ENCODE measurements at places on chromosomes 12 and 14.

DNA sequence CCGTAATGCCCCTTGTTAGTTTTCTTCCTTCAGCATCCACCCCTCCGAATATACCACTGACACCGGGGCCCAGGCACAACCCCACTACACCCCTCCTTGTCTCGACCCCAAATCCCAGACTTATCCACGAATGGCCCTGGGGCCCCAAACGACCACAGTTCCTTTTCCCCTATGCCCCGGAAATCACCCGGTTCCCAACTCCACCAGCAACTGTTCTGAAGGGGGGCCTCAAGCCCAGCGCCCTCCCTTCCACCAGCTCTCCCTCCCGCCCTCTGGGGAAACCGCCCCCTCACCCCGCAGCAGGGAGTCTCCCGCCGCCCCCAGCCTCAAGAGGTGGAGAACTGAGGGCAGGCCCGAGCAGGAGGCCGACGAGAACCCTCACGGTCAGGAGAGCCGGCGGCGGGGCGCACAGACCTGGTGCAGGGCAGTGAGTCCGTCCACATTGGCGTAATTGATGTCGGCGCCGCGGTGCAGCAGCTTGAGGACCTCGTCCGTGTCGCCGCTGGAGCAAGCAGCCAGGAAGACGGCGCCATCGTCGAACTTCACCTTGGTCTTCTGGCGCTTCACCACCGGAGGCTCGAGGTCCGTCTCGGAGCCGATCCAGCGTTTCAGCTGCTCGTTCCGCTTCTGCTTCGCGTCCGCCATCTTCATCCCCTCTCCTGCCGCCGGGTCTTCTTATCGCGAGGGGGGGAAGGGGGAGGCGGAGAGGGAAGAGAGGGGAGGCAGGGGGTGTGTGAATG, 446 bp downstream of the PPP1R12A start:
- peak overlapping the region; percentile 95 for H3K27ac ChIP-seq
- 0 out of 2 replicates have a peak, but pooled peaks cover 4% of the 10 kb centered on the region for H3K36me3 ChIP-seq
- H3K4me3 ChIP-seq = peak overlapping the region; percentile 95
- no peaks in the 10 kb centered on the region for H3K27me3 ChIP-seq
- peak; percentile 70 for DNase-seq

GRCh38 chr12:110921262-110921661, 883 bp upstream of the MYL2 start:
- H3K4me3 ChIP-seq = no peak overlapping the region
- no peaks in the 10 kb centered on the region for H3K36me3 ChIP-seq
- H3K4me1 ChIP-seq = peaks cover 7% of the 10 kb centered on the region
- no peaks in the 10 kb centered on the region for H3K27me3 ChIP-seq
- no peak overlapping the region for H3K27ac ChIP-seq

- DNase-seq = peak; percentile 72
- H3K4me1 ChIP-seq = no peaks in the 10 kb centered on the region
- no peaks in the 10 kb centered on the region for H3K36me3 ChIP-seq
- no peaks in the 10 kb centered on the region for H3K27me3 ChIP-seq
- no peak overlapping the region for H3K27ac ChIP-seq
These were observed 267.3 kb upstream of the SRRM4 start for GRCh38 chr12:118714051-118714460.

DNA sequence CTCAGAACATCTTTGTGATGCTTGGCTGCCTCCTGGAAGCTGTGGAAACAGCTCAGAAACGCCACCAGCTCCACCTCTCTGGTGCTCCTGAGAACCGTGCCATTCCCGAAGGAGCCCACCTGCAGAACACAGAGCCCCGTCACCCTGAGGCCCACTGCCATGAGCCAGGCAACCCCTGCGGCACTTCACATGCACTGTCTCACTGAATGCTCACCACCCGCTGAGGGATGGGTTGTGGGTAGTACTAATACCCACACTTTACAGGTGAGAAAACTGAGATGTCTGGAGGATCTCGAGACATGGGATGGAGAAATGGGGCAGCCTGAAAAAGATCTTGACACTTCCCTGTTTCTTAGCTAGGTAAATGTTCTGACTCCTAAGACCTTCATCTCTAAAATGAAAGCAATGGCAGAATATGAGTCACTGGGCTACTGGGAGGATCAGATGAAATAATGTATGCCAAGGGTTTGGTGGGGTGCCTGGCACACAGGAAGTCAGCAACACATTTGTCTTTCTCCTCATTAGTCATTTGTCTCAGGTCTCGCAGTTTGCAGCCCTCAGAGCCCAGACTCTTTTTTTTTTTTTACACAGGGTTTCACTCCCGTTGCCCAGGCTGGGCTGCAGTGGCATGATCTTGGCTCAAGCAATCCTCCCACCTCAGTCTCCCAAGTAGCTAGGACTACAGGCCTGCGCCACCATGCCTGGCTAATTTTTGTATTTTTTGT, 5.3 kb downstream of the OASL start:
- H3K4me1 ChIP-seq = peaks cover 10% of the 10 kb centered on the region
- H3K27ac ChIP-seq = no peak overlapping the region
- H3K27me3 ChIP-seq = no peaks in the 10 kb centered on the region
- H3K4me3 ChIP-seq = no peak overlapping the region
- DNase-seq = no peak
- no peaks in the 10 kb centered on the region for H3K36me3 ChIP-seq

- H3K4me3 ChIP-seq = peak within 1 kb of the TSS; percentile 64
- no peaks in the 10 kb centered on the region for H3K36me3 ChIP-seq
- H3K4me1 ChIP-seq = peaks cover 14% of the 10 kb centered on the region
- no peak within 1 kb of the TSS for H3K27ac ChIP-seq
- H3K27me3 ChIP-seq = no peaks in the 10 kb centered on the region
These were observed at the start of gene CCDC88C for GRCh38 chr14:91417120-91417982. TSS of gene CCDC88C (minus strand) at chr14:91417820. CDS start at chr14:91417690, 130 bp downstream.

DNA sequence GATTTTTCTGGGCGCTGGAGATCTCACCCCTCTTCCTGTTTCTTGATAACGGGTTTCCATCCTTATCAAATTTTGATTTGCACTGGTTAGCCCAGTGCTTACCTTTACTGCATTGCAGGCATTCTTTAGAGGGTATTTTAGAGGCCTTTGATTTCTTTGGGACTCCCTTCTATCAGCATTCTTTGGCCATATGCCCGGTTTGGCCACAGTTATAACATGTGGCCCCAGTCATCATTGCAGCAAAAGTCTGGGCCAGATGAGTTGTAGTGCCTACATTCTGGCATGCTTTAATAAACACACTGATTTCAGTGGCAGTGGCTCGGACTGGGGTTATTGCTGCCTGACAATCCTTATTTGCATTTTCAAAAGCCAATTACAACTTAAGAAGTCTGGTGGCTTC, 82.3 kb downstream of the KCNMB4 start:
- no peaks in the 10 kb centered on the region for H3K36me3 ChIP-seq
- no peaks in the 10 kb centered on the region for H3K27me3 ChIP-seq

GRCh38 chr14:105702275-105702817, 176.0 kb downstream of the TMEM121 start:
- no peaks in the 10 kb centered on the region for H3K4me1 ChIP-seq
- peaks cover 7% of the 10 kb centered on the region for H3K27me3 ChIP-seq
- no peak overlapping the region for H3K27ac ChIP-seq
- no peaks in the 10 kb centered on the region for H3K36me3 ChIP-seq
- no peak for DNase-seq
- no peak overlapping the region for H3K4me3 ChIP-seq

GRCh38 chr12:13435235-13435933, 238.9 kb downstream of the EMP1 start:
- DNase-seq = peak; percentile 60
- H3K36me3 ChIP-seq = no peaks in the 10 kb centered on the region
- no peak overlapping the region for H3K27ac ChIP-seq
- H3K4me3 ChIP-seq = no peak overlapping the region
- H3K4me1 ChIP-seq = peaks cover 14% of the 10 kb centered on the region

- H3K27ac ChIP-seq = peak overlapping the region; percentile 5
- peak; percentile 45 for DNase-seq
- no peaks in the 10 kb centered on the region for H3K36me3 ChIP-seq
- H3K4me3 ChIP-seq = no peak overlapping the region
These were observed 116.9 kb upstream of the LRIG3 start for GRCh38 chr12:59036973-59037762.

DNA sequence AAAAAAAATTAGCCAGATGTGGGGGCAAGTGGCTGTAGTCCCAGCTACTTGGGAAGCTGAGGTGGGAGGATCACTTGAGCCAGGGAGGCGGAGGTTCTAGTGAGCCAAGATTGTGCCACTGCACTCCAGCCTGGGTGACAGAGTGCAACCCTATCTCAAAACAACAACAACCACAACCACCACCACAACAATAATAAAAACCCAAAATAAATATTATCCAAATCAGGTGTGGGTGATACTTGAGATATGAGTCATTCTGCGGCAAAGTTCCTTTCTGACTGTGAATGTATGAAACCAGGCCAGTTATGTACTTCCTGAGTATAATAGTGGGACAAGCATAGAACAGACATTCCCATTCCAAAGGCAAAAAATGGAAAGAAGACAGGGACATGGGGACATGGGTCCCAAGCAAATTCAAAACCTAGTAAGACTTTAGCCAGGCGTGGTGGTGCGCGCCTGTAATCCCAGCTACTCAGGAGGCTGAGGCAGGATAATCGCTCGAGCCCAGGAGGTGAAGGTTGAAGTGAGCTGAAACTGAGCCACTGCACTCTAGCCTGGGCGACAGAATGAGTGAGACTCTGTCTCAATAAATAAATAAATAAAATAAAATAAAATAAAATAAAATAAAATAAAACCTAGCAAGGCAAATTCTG, 9.7 kb upstream of the ERC1 start:
- DNase-seq = no peak
- H3K27me3 ChIP-seq = no peaks in the 10 kb centered on the region
- no peaks in the 10 kb centered on the region for H3K4me1 ChIP-seq

GRCh38 chr14:74739293-74740030, 23.7 kb upstream of the YLPM1 start:
- H3K4me1 ChIP-seq = no peaks in the 10 kb centered on the region
- no peak overlapping the region for H3K27ac ChIP-seq
- H3K4me3 ChIP-seq = no peak overlapping the region
- no peaks in the 10 kb centered on the region for H3K27me3 ChIP-seq
- H3K36me3 ChIP-seq = peaks cover 12% of the 10 kb centered on the region

DNA sequence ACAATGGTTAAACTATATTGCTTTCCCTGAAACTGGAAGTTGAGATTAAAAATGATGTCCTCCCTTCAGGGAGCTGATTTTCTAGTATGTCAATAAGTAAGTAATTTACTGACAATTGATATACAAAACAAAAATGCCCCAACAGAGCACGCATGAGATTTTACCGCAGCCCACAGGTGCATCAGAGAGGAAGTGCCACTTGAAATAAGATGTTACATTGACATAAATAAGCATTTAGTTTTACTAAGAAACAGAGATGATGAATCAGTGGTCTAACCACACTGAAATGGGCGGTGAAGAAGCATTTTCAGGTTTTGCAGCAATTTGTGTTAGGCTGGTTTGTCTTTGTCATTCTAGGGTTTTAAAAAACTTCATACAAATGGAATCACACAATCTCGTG, 8.8 kb upstream of the CLECL1 start:
- no peak overlapping the region for H3K4me3 ChIP-seq
- H3K27me3 ChIP-seq = 0 out of 2 replicates have a peak, but pooled peaks cover 3% of the 10 kb centered on the region
- DNase-seq = no peak

- no peak overlapping the region for H3K27ac ChIP-seq
- H3K4me1 ChIP-seq = no peaks in the 10 kb centered on the region
- no peak overlapping the region for H3K4me3 ChIP-seq
- no peaks in the 10 kb centered on the region for H3K27me3 ChIP-seq
These were observed 209.9 kb upstream of the GARIN2 start for GRCh38 chr14:66979101-66979974.

- no peak overlapping the region for H3K27ac ChIP-seq
- no peaks in the 10 kb centered on the region for H3K27me3 ChIP-seq
- H3K4me3 ChIP-seq = no peak overlapping the region
- no peak for DNase-seq
- no peaks in the 10 kb centered on the region for H3K36me3 ChIP-seq
These were observed 297.1 kb downstream of the PDZRN4 start for GRCh38 chr12:41485203-41485602.

DNA sequence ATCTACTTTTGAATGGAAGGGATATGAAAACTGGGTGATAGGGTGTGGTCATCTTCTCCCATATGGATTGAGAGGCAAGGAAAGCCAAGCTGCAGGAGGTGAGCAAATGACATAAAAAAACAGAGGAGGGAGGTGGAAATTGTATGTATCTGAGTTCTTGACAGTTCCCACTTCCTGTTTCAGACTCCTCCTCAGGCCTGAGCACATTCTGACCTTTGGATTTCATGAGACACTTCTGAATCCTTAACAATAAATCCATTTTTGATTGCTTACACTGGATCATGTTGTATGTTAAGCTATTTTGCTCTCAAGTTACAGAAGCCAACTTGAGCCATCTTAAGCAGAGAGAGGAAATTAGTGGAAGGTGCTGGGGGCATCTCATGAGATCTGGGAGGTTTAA, 11.6 kb upstream of the SRSF5 start:
- H3K27me3 ChIP-seq = no peaks in the 10 kb centered on the region
- H3K4me3 ChIP-seq = no peak overlapping the region
- H3K27ac ChIP-seq = no peak overlapping the region
- no peak for DNase-seq
